Nephron progenitor cell (in vitro differentiated cells): ENCODE measurements at places on chromosomes 16 and 17.

GRCh38 chr17:39197380-39198185 is at the start of gene CACNB1:
Gene CACNB1, minus strand, starts transcription at chr17:39197669. Its CDS starts 174 bp downstream, at chr17:39197495.
- peak; percentile 91 for DNase-seq

DNA sequence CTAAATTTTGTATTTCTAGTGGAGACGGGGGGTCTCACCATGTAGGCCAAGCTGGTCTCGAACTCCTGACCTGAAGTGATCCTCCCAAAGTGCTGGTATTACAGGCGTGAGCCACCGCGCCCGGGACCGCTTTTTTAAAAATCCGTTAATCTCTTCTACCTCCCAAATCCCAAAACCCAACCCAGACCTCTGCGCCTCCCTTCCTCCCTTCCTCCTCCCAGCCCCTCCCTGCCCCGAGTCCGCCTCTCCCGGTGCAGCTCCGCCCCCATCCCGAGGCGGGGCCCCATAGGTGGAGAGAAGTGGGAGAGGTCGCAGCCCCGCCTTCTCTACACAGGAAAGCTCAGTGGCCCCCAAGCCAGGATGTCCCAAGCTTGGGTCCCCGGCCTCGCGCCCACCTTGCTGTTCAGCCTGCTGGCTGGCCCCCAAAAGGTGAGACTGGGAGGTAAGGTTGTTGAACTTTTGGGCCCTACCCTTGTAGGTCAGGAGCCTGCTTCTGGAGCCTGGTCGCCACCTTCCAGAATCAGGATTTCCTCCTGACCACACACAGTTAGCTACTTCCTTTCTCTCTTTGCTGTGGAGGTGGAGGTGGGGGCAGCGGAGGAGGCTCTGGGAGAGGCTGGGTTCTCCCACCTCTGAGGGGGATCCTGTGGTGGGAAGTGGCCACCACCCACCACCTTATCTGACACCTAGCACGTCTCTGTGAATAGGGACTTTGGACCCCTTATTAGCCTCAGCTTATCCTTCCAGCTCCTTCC is at the start of gene TMEM92:
Gene TMEM92 (plus strand): TSS at position 325 of the 755 bp plus-strand sequence. CDS start 36 bp downstream, at position 361.
- DNase-seq: peak; percentile 83

DNA sequence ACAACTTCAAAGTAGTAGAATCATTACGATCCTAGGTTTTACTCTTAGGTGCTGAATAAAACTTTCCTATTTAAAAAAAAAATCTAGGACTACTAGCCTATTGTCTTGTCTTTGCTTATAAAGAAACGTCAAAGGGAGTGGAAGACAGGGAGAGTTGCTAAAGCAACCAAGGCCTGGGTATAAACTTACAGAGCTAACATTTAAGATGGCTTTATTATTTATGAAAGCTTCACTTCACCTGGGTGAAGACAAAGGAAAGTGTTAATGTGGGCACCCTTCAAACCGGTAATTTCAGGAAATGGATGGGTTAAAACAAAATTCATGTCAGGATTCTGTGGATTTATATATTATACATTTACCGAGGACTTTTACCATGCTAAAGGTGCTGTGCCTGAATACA is 2.5 kb downstream of the DUSP14 start:
- no peak for DNase-seq

GRCh38 chr17:7553356-7553755 is 4.5 kb downstream of the TNFSF12 start:
- no peak for DNase-seq

DNA sequence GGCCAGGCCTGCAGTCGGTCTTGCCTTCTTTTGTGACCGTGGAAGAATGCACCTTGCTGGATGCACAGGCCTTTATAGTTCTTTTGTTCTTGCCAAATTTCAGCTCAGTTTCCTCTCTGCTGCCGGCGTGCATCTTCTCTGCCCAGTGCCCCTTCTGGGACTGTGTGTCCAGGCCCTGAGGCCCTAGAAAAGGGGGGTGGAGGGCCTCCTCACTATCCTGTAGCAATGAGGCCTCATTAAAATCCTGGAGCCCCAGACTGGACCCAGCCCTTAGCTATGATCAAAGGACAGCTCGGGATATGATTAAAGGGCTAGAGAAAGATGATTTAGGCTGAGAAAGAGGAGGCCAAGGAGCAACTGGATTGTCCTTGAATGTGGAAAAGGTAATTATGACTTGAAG is 229.8 kb downstream of the SEC14L1 start:
- peak; percentile 0 for DNase-seq

DNA sequence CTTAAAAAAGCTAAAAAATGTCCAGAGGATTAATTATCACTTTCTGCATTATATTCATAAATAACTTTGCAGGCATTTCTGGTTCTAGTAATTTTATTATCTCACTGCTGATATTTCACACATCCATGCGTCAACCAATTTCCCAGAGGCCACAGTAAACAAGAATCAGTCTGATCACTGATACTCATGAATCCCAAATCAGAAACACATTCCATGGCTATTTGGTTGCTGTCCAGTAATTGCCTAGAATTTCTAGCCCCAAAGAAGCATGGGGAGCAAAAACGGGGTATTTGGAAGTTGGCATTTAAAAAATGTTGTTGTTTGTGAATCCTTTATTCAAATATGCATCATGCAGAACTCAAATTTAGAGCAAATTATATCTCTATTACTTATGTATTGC is 244.8 kb downstream of the CDH8 start:
- no peak for DNase-seq

DNA sequence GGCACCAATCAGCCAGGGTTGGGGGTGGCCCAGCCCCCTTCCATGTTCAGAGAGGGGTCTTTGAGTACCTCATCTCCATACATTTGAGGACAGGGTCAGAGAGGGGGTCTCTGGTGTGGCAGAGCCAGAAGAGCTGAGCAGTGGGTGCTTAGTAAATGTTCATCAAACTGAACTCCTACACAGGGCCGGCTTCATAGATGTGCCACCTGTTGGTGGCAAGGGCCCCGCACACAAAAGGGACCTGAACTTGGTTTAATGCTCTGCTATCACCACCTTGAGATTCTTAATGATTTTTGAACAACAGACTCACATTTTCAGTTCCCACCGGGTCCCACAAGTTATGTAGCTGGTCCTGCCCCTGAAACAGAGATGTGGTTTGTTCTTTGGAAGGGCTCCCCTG is 9.0 kb upstream of the C1QL1 start:
- no peak for DNase-seq

GRCh38 chr17:40319651-40320540 is 10.9 kb downstream of the RARA start:
- DNase-seq: no peak

- no peak for DNase-seq
Observed at GRCh38 chr17:66665194-66665593, 169.7 kb upstream of the CACNG5 start.

DNA sequence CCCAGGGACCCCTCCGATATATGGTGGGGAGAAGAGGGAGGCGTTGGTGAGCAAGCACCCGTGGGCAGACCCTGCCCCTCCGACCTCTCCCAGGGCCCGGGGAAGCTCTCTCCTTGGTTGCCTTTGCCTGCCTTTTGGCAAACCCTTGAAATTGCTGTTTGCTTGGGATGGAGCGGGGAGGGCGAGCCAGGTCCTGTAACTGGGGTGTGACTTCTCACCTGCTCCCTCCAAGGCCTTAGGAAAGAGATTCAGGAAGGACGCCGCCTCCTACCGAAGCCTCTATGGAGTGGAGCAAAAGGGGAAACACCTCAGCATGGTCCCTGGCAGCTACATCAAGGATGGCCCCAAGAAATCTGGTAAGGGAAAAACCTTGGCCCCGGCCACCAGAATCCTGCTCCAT is 4.6 kb downstream of the C16orf78 start:
- DNase-seq: no peak

DNA sequence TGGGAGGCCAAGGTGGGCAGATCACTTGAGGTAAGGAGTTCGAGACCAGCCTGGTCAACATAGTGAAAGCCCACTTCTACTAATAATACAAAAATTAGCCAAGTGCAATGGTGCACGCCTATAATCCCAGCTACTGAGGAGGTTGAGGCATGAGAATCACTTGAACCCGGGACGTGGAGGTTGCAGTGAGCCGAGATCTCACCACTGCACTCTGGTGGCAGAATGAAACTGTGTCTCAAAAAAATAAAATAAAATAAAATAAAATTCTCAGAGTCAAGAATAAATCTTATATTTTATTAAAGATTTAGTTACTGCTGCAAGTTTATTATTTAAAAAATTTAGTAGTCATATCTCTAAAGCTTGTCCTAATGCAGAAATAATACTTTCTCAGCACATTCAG is 29.7 kb downstream of the ARL4D start:
- DNase-seq: no peak

DNA sequence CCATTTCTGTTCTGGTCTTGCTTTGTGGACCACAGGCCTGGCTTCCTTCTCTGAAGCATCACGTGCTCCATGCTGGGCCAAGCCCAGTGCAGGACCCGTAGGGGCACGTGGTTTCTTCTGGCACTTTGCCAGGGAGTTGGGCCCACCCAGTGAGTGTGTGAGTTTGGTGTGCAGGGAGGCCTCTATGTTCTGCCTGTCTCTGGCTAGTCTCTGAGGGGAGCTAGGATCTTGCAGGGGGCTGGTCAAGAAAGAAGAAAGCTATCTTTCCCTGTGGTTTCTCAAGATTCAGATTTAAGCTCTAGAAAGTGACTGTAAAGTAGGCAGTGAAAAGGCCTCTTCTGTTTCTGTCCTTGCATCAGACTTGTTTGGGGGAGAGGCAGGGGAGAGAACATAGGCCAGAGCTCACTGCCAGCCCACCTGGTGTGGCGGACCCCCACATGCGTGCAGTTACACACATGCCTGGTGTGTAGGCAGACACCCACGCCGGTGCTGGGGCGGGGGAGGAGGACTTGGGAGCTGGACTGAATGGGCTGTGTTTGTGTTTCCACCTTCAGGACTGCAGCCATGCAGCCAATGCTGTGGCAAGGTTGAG is 11.8 kb downstream of the LASP1 start:
- no peak for DNase-seq

- DNase-seq: no peak
Observed at GRCh38 chr17:74059479-74060240, 143.8 kb upstream of the RPL38 start.

GRCh38 chr17:18186627-18186982 is 3.0 kb downstream of the ALKBH5 start:
- no peak for DNase-seq

GRCh38 chr17:29037739-29038084 is 5.2 kb upstream of the PIPOX start:
- no peak for DNase-seq

DNA sequence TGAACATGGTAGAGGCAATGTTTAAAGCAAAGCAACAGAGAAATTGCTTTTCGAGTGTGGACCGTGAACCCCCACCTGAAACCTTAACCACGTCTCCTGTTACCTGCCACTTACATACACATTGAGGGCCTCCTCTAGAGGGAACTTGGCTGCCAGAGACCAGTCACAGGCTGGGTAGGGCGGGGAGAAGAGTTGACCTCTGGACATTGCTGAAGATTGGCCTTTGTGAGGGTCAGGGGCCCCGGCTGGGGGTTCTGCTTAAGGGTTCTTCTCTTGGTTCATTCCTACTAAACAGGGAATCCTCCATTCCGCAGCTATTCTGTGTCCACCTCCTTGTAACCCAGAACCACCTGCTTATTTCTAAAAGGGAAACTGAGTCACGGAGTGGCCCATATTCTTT is 53.8 kb downstream of the IRX6 start:
- no peak for DNase-seq
